ENCODE measurements at places on chromosomes 5 and 9.

DNA sequence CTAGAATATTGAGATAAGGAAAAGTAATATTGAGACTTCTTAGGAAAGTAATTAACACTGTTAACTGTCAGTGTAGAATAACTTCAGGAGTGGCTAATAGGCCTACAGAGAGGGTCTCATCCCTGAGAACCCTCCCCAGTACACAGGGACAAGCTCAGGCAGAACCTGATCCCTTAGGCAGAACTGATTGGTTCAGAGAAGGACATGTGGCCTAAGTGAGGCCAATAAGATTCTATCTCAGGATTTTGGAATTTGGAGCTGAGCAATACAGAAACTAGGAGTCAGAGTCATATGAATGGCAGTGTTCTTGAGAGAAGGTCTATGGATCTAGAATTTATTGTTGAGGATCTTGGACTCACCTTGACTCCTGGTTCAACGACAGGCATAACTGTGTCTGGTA, 10.9 kb upstream of the UBLCP1 start:
- DNase-seq = no peak

- no peak for DNase-seq
Measured at GRCh38 chr5:59782856-59783255, 110.7 kb downstream of the PDE4D start.

DNA sequence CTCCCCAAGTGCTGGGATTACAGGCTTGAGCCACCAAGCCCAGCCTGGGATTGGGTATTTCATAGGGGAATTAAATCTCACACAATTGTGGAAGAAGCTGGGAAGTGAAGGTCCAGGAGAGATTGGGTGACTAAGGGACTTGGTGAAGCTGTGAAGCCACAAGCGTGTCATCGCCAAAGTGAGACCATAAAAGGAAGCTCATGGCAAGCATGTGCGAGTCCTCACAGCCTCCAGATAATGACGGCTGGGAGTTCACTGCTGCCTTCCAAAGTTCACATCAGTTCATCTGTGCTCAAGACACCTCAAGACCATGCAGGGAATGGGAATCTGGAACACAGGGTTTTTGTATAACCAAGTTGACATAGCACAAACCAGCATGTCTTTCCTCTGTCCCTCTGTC, 210.6 kb downstream of the MARCHF11 start:
- DNase-seq = no peak

GRCh38 chr9:77725820-77726219, 77.7 kb upstream of the GNA14 start:
- no peak for DNase-seq

DNA sequence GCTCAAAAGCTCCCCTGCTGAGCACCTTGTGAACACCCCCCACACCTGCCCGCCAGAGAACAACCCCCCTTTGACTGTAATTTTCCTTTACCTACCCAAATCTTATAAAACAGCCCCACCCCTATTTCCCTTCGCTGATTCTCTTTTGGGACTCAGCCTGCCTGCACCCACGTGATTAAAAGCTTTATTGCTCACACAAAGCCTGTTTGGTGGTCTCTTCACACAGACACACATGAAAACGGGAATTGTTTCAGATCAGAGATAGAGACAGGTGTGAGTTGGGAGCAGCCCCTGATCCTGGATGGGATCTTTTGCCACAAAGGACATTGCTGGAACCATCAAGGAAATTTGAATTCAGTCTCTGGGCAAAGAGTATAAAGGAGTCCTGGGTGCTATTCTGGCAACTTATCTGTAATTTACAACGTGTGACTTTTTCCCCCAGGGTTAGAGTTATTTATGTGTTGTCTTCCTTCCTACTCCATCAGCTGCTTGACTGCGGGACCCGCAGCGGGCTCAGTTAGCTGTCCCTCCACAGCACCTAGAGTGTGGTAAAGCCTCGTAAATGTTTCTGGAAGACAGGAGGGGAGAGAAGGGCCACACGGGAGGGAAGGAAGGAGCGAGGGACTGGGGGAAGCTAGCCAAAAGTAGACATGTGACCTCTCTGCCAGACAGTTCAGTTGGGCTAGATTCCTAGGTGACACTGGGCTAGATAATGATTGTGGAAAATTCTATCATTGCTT, 437.0 kb downstream of the ZNF608 start:
- DNase-seq = no peak

DNA sequence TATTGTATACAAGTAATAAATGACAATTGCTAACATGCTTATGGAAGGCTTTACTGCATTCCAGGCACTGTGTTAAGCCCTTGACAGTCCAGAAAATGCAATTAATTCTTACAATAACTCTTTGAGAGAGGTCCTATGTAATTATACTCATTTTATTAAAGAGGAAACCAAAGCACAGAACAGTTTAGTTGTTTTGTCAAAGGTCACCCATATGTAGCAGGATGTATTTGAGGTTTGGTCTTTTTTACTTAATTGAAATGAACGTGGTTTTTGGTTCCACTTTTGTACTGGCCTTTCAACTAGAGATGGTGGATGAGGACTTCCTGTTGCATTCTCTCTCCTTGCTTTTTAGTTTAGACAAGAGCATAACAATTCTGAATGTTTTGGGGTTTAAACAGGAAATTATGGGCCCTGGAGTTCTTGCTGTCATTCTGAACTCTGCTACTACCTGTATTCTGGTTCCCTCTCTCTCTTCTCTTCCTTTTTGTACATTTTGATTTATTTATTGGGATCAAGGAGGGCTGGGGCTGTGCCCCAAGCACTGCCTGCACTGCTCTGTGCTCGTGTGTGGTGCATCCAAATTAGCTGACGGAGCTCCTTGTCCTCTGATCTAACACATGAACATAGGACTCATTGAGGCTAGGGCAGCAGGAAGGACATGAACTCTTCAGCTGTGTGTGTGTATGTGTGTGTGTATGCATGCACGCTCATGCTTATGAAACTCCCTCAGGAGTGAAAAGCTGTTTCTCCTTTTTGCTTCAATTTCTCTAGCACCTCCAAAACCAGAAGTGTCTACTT, 47.4 kb downstream of the SLC28A3 start:
- DNase-seq = no peak

GRCh38 chr9:28688172-28688571, 1114.9 kb upstream of the C9orf72 start:
- no peak for DNase-seq

GRCh38 chr5:181188700-181189362, 16.2 kb downstream of the TRIM7 start:
- DNase-seq = peak; percentile 62

- no peak for DNase-seq
Measured at GRCh38 chr5:121152411-121152810, 688.3 kb downstream of the PRR16 start.

- DNase-seq = no peak
Measured at GRCh38 chr5:28957450-28957849, 1919.1 kb upstream of the CDH9 start.

- DNase-seq = no peak
Measured at GRCh38 chr9:112341730-112342129, 8.3 kb upstream of the PTBP3 start.

DNA sequence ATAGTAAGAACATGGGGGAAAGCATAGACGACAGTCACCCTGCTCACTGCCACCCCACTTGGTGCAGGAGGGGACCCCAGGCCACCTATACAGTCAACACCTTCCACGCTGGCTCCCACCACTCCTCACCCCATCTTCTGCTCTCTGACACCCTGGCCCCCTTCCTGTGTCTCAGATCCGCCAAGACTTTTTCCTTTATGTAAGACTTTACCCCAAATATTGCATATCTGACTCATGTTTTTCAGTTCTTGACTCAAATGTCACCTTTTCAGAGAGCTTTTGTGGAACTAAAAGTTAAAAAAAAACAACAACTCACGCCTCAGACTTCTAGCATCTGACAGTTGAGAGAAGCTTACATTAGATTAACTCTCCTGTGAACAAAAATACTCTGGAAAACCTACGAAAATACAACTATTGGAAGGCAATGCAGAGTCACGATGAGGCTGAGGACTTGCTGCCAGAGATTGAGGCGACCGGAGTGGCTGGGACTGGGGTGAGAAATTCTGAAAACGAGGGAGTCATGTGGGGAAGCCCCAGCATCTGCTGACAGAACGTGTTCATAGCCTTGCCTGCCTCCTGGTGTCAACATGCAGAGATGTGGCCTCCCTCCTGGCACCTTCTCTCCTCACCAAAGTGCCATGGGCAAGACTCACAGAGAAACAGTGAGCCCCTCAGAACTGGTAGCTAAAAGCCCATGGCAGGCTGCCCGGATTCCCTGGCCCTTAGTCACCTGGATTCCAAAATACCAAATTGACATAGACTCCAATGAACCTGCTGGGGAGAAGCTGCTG, 22.4 kb upstream of the FCN2 start:
- peak; percentile 5 for DNase-seq

All from fibroblast of the conjunctiva (primary cell).